ENCODE measurements at places on chromosomes 1 and 21. TPM values are rescaled to one million over a fixed set of nuclear protein-coding genes. Genes with fewer than 3 reads are reported as not detected.
A peak's percentile ranks its signal among the peaks of the same experiment; 100 is the strongest.

DNA sequence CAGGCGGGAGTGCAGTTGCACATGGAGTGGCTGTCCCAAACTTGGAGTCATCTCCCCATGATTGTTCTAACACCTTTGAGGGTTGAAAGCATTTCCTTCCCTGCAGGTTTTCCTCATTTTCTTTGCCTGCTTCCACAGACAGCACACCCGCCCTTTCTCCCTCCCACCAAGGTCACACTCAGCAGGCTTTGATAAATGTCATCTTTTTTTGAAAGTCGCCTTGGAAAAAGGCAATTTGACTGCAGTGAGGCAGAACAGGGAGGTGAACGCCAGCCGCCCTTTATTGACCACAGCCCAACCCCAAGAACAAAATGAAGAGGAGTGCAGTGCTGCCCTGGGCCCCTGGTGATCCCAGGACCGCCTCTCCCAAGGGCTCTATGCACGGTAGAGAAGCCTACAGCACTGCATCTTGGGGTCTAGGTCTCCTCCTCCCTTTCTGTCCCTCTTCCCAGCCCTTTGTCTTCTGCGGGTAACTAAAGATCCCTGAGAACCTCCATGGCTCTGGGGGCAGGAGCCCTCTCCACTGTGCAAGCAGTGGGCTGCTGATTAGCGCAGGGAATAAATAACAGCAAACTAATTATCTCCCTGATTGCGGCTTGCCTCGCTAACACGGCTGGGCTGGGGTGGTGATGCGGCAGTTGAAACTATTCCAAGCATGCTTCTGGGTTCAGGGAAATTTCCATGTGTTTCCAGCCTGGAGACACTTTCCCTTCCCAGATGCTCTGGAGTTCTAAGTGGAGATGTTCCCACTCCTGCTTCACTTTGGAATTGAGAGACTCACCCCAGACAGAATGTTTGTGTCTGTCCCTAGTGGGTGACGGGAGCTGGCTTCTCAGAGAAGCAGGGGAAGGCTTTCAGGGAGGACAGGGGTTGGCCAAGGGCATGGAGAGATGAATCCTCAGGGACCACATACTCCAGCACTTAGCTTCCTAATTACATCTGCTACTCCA is 11.8 kb upstream of the AMIGO1 start:
- H3K4me1 ChIP-seq: no peaks in the 10 kb centered on the region
- H3K27ac ChIP-seq: no peak overlapping the region
- no peak for DNase-seq
- H3K27me3 ChIP-seq: no peaks in the 10 kb centered on the region

DNA sequence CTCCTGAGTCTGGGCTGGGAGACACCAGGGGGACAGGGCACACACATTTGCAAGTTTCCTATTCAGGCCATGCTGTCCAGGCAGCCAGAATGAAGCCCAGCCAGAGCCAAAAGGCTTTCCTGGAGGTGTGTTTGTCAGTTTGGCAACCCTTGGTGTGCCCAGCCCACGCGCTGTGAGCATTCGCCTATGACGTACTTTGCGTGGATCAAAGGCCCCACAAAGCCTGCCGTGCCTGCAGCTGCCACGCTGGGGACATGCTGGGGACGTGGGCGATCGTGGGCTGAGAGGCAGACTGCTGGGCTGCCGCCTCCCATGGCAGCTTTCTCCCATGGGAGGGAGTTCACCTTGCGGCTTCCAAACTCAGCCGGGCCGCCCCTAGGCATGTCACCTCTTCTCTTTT is 57.5 kb downstream of the CD247 start:
- no peak for DNase-seq
- H3K4me3 ChIP-seq: no peak overlapping the region
- peaks cover 6% of the 10 kb centered on the region for H3K4me1 ChIP-seq
- H3K36me3 ChIP-seq: no peaks in the 10 kb centered on the region
- no peak overlapping the region for H3K27ac ChIP-seq
- H3K27me3 ChIP-seq: no peaks in the 10 kb centered on the region

DNA sequence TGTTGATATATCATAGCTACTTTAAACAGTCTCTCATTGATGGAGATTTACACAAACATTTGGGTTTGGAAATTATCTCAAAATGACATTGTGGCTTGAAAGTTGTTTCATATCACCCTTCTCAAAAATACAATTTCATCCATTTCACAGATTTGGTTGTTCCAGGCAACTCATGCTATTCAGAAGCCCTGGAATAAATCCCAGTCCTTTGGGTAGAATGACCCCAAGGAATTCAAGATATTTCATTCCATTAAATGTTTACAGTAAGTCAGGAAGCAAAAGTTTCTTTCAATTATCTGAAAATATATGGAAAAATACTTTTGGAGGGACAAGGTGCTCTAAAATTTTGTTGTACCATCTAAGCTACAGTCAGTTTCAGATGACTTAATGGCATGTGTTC is 27.1 kb downstream of the MPZL1 start:
- H3K27me3 ChIP-seq: no peaks in the 10 kb centered on the region
- H3K4me1 ChIP-seq: peaks cover 19% of the 10 kb centered on the region
- H3K4me3 ChIP-seq: no peak overlapping the region
- DNase-seq: no peak
- H3K36me3 ChIP-seq: no peaks in the 10 kb centered on the region

GRCh38 chr1:29269382-29269781 is 33.1 kb downstream of the PTPRU start:
- DNase-seq: no peak
- H3K4me3 ChIP-seq: no peak overlapping the region
- H3K36me3 ChIP-seq: no peaks in the 10 kb centered on the region
- H3K27ac ChIP-seq: no peak overlapping the region

GRCh38 chr21:45330075-45330781 is 42.5 kb upstream of the POFUT2 start:
- peak; percentile 83 for DNase-seq
- H3K27me3 ChIP-seq: no peaks in the 10 kb centered on the region
- H3K4me1 ChIP-seq: peaks cover 8% of the 10 kb centered on the region
- H3K4me3 ChIP-seq: no peak overlapping the region
- H3K36me3 ChIP-seq: no peaks in the 10 kb centered on the region
- peak overlapping the region; percentile 54 for H3K27ac ChIP-seq

GRCh38 chr1:37776946-37777516 is 12.1 kb upstream of the EPHA10 start:
- H3K4me3 ChIP-seq: no peak overlapping the region
- DNase-seq: no peak
- no peaks in the 10 kb centered on the region for H3K4me1 ChIP-seq
- no peaks in the 10 kb centered on the region for H3K36me3 ChIP-seq

DNA sequence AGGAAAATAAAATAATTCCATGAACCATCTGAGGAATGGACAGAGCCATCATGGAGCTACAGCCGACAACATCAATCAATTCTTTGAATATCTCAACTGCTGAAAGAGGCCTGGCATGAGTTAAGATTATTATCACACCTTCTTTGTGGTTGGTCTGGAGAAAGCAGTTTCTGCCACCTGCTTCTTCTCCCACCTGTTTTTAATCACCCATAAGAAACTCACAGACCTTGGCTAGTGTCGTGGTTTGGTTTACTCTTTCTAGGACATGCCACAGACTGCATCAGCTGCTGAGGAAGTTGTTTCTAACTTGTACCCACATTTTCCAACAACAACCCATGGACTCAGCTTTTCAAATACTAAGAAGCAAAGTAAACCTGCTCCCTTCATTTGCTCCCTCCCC is 65.6 kb downstream of the NTPCR start:
- H3K4me1 ChIP-seq: no peaks in the 10 kb centered on the region
- no peaks in the 10 kb centered on the region for H3K36me3 ChIP-seq
- no peak overlapping the region for H3K27ac ChIP-seq
- no peak overlapping the region for H3K4me3 ChIP-seq

The MYOM3 gene
- total RNA-seq: 0.20 TPM

The TACSTD2 gene
- total RNA-seq: 387 TPM

The CDCA8 gene
- total RNA-seq: 2.0 TPM

The C1QB gene
- total RNA-seq: 1,028 TPM

The PRAMEF10 gene
- total RNA-seq: not detected

The FCRL6 gene
- total RNA-seq: 2.5 TPM

The WDR3 gene
- 10.1 TPM for total RNA-seq

Data from upper lobe of left lung (tissue), 6 donors.